ENCODE measurements at places on chromosomes 3 and 15. TPM values are rescaled to one million over a fixed set of nuclear protein-coding genes. Genes with fewer than 3 reads are reported as not detected.

The ATP10A gene
- 0.78 TPM for total RNA-seq

- DNase-seq, result no peak
Measured at GRCh38 chr3:182183716-182184430, 472.1 kb downstream of the SOX2 start.

- no peak for DNase-seq
Measured at GRCh38 chr3:161217496-161217895, 3.6 kb upstream of the NMD3 start.

DNA sequence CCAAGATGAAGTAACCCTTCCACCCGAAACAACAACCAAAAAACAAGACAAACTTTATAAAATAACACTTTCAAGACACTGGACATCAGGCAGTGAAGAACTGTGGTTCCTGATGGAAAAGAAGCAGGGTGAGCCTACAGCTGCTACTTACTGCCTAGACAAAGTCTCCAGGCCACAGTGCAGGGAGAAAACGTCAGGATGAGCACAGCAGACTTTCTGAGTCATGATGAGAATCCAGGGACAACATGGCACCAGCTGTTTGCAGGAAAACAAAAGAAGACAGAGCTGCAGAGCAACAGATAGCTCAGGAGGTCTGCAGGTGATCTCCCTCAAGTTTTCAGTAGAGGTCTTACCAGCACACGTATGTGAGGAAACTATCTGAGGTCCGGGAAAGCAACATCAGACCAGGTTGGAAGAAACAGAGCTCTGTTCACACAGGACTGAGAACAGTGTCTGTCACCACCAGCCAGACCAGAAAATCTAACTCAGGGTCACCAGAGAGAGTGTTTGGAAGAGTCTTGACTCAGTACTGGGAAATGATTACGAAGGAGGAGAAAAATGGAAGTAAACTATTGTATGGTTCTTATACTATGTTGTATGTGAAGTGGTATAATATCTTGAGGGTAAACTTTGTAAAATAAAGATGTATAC, 108.9 kb downstream of the ANO10 start:
- DNase-seq, result no peak

The HTR3C gene
- not detected for total RNA-seq

GRCh38 chr15:67820122-67820991, 5.0 kb upstream of the SKOR1 start:
- DNase-seq, result no peak

GRCh38 chr3:5272387-5272786, 84.9 kb downstream of the EDEM1 start:
- no peak for DNase-seq

The MRAS gene
- total RNA-seq, result 53.3 TPM

GRCh38 chr15:79067072-79067833, 23.3 kb downstream of the RASGRF1 start:
- no peak for DNase-seq

The TRAT1 gene
- total RNA-seq, result not detected

GRCh38 chr3:170228093-170228766, 6.0 kb downstream of the PRKCI start:
- no peak for DNase-seq

DNA sequence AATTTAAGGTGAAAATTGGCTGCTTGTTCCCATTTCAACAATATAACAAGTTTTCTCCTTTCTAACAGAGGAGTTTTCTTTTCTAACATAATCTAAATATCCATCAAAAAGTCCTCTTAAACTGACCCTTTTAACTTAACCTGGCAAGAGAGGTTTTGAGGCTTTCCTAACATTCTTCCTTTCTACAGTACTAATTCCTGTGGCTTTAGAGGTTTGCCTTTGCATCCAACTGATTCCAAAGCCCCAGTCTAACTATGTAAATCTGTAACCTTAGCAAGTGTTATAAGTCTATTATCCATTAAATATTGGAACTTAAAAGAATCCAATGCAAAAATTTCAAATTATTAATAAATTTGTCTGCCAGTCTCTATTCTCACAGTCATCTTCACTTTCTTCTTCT, 134.1 kb downstream of the ISL2 start:
- no peak for DNase-seq

GRCh38 chr3:101158374-101158773, 162.0 kb downstream of the IMPG2 start:
- no peak for DNase-seq

- no peak for DNase-seq
Measured at GRCh38 chr3:26522919-26523318, 99.7 kb upstream of the LRRC3B start.

DNA sequence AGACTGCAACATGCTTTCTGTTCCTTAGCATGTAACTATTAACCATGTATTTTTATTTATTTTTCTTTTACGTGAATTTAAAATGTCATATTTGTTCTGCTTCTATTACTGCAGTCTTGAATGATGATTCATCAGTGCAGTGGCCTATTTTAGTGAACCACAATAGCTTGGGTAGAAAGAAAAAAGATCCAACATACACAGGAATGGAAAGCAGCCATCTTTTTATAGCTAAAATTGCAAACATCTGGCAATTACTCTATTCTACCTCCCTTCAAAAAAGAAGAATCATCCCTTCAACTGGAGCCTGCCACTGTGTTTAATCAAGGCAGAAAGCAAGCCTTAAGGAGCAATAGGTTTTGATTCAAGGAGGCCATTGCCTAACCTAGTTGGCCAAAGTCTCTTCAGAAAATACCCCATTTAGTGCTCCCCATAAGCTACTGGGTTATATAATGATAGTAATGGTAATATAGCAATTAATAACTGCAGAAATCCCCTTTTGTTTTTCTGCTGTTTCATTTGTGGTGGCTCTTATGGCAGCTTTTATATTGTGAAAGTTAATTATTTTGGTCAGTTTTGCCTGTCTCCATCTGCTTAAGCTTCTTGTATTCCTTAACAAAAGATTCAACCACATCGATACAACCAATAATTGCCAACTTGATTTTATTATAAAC, 267.3 kb downstream of the LPP start:
- DNase-seq, result no peak

The ALG1L2 gene
- total RNA-seq, result 0.62 TPM

GRCh38 chr15:88454236-88454635, 13.0 kb downstream of the MRPL46 start:
- no peak for DNase-seq

The SERINC4 gene
- not detected for total RNA-seq

- DNase-seq, result no peak
Measured at GRCh38 chr15:46681901-46682300, 1035.4 kb upstream of the SEMA6D start.

DNA sequence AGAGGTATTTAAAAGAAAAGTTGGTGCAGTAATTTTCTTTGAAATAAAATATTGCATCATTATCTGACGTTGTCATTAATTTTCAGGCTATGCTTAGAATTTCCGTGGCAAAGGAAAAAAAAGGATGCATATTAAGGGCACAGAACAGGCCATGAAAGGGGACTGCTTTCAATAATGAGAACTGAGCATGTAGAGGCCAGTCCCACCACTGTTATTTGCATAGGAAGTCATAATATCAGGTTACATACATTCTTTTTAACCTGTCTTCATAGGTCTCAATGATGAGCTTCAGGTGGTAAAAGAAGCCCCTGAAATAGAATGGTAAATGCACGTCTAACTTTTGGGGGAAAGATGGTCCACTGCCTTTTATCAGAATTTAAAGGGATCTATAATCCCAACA, 272.1 kb upstream of the ALCAM start:
- DNase-seq, result no peak

DNA sequence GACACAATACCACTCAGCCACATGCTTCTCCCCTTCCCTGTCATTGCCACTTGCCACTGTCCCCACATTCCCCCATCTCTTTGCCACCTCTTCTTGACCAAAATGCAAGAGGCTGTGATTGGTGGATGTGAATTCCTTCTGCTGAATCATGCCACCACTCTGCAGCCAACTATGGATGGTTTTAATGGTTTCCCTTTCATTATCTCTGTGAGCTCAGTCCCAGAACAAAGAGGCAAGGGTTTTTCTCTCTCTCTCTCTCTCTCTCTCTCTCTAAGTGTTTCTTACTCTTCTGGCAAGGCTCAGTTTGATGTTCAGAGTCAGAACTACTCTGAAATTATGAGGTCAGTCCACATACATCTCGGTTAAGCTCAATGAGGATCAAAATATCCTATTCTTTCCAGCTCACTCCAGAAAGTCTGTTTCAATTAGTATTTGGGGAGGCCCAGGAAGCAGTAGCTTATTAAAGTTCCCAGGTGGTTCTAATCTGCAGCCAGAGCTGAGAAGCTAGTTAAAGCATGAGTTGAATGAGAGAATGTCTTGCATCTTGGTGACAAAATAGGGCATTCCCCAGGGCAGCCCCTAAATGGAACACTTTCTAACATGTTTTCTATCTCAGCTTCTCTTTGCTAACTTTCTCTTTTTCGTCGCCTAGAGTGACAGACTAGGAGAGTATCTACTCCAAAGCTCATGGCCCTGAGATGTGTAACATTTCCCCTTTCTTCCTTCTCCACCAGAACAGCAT, 8.5 kb upstream of the ILDR1 start:
- no peak for DNase-seq

- no peak for DNase-seq
Measured at GRCh38 chr15:40928821-40929659, at the start of gene DLL4. TSS of gene DLL4 (plus strand) at chr15:40929340. CDS start at chr15:40929669, 329 bp downstream.

The SCN5A gene
- 0.16 TPM for total RNA-seq

DNA sequence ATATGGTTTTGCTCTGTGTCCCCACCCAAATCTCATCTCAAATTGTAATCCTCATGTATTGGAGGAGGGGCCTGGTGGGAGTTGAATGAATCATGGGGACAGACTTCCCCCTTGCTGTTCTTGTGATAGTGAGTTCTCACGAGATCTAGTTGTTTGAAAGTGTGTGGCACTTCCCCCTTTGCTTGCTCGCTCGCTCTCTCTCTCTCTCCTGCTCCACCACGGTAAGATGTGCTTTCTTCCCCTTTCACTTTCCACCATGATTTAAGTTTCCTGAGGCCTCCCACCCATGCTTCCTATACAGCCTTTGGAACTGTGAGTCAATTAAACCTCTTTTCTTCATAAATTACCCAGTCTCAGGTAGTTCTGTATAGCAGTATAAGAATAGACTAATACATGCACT, 60.7 kb downstream of the GSK3B start:
- no peak for DNase-seq

DNA sequence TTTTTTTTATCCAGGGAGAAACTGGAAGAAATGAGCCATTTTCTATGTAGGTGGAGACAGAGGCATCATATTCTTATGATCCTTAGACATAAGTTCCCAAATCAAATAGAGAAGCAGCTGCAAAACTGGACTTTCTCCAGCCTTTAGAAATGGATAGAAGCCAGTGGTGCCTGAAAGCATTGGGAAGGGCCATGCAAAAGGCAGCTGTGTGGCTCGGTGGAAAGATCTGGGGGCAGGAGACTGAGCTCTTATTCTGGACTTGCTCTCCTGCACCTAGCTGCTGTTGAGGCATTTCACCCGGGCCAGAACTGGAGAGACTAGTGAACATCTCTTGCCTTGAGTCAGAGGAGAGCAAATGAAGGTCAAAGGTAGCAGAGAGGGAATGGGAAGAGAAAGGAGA, 73.1 kb downstream of the TFG start:
- no peak for DNase-seq

DNA sequence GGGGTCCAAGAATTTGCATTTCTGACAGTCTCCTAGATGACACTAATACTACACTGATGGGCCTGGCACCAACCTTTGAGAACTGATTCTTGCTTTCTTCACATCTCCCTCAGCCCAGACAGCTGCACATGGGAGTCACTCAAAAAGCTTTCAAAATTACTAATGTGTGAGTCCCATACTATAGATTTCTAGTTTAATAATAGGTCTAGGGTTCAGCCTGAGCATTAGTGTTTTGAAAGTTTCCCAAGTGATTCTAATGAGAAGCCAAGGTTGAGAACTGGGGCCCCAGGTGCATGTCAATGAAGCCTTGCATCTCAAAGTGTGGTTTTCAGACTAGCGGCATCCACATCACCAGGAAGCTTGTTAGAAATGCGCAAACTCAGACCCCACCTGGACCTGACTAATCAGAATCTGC, 159.9 kb upstream of the CMC1 start:
- no peak for DNase-seq

The MGLL gene
- 40.9 TPM for total RNA-seq

DNA sequence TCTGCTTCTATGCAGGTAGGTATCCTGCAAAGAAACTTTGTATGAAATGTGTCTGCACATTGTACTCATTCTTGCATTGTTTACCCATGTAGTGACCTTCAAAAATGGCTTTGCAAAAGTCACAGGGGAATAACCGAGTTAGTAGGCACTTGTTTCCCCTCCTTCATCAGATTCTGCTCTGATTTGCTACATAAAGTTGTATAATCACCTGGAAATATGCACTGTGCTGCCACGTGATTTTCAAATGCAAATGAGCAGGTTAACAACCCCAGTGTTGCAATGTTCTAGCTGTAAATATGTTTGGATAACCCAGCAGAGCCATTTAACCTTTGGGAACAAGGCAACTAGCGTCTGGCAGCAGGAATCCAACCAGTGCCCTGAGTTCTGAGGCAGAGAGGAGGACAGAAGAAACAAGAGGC, at the start of gene KNG1:
KNG1 (plus strand) TSS at position 321 of the 419 bp plus-strand sequence. CDS start 184 bp downstream, outside the sequence.
- DNase-seq, result no peak

DNA sequence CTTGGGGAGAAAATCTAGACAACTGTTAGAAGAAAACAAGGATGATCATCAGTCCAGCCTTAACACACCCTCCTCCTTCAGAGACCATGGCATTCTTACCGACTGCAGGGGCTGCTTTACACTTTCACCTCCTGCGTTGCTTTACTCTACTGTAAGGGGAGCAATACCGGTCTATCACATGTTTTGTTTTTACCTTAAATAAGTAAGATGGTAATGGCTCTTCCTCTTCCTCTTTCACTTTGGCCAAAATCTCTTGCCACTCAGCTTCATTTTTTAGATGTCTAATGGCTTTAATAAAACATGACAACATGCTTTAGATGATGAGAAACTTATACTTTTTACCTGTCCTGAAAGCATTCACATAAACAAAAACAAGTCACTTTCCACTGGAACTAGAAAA, 33.4 kb upstream of the STIMATE start:
- no peak for DNase-seq

GRCh38 chr15:41575282-41575681, 16.3 kb downstream of the TYRO3 start:
- DNase-seq, result no peak

DNA sequence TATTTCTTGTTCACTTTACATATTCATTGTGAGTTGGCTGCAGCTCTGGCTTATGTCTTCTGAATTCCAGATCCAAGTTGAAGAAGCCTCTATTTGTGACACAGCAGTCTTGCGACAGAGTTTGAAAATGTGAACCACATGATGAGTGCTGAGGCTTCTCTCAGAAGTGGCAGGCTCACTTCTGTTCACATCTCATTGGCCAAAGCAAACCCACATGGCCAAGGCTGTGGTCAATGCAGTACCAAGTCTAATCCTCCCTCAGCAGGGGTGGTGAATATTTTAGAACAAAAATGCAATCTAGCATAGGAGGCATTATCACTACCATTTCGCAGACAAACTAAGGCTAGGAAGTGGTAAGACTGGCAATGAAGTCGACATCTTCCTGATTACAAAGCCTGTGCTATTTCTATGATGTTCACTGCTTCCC, 45.2 kb downstream of the CDCP1 start:
- no peak for DNase-seq

- DNase-seq, result no peak
Measured at GRCh38 chr3:8338424-8338823, 163.2 kb upstream of the LMCD1 start.

The MKRN2OS gene
- total RNA-seq, result not detected

Measured in occipital lobe (tissue), 3 donors.